ENCODE measurements at places on chromosomes 3 and 15. TPM values are rescaled to one million over a fixed set of nuclear protein-coding genes. Genes with fewer than 3 reads are reported as not detected.

AVEN gene
- total RNA-seq = 37.5 TPM

DNA sequence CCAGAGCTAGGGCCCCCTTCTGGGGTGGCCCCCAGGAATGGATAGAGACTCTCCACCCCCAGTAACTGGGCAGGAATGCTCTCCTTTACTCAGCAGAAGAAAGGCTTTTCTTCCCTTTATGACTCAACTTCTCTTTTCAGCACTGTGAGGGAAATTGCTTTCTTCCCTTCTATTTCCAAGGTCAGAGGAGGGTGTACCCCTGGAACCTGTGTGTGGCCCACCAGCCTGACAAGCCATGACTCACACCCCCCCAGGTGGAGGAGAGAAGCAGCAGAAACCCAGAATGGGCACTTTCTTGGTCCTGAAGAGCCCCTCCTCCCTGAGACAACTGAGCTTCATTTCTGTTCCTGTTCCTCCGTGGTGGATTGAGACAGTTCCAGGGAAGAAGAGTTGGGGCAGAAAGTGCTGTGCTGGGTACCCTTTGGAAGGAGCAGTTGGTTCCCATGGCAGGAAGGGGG is 2.7 kb upstream of the ANKRD63 start:
- DNase-seq = no peak

- DNase-seq = no peak
Observed at GRCh38 chr15:100714034-100714748, 111.8 kb downstream of the ASB7 start.

TEX9 gene
- total RNA-seq = 9.0 TPM

GRCh38 chr15:31871166-31871886 is 159.0 kb upstream of the CHRNA7 start:
- DNase-seq = no peak

- DNase-seq = no peak
Observed at GRCh38 chr15:71083349-71083748, 31.9 kb upstream of the THSD4 start.

STAC gene
- total RNA-seq = 1.2 TPM

Data from A172 (cell line).